Smooth muscle cell of trachea (primary cell): ENCODE measurements at places on chromosomes 3 and 15. TPM values are rescaled to one million over a fixed set of nuclear protein-coding genes. Genes with fewer than 3 reads are reported as not detected.

CLDN11 gene
- 211 and 779 TPM in 2 replicates for total RNA-seq

CAPN7 gene
- total RNA-seq: 41.0 and 53.3 TPM in 2 replicates

SLC28A2 gene
- not detected in 2 replicates for total RNA-seq

TMIE gene
- total RNA-seq: under 0.01 TPM in 1 of 2 replicates, not detected in the other

FBXL22 gene
- 0.15 and 0.17 TPM in 2 replicates for total RNA-seq

MYO5C gene
- total RNA-seq: under 0.01 and 0.58 TPM in 2 replicates

MCF2L2 gene
- total RNA-seq: 0.15 TPM in 1 of 2 replicates, not detected in the other

CD200R1 gene
- total RNA-seq: under 0.01 TPM in 1 of 2 replicates, not detected in the other

FGF12 gene
- total RNA-seq: 0.17 TPM in 1 of 2 replicates, not detected in the other

MESP2 gene
- total RNA-seq: 0.58 and 1.3 TPM in 2 replicates

GOLGA6L7 gene
- not detected in 2 replicates for total RNA-seq

ITIH1 gene
- not detected in 2 replicates for total RNA-seq

LRRC57 gene
- 16.9 and 19.5 TPM in 2 replicates for total RNA-seq

TMEM207 gene
- total RNA-seq: not detected in 2 replicates
